ENCODE measurements at places on chromosomes 4 and X.

- no peak for DNase-seq
Measured at GRCh38 chr4:88870428-88870827, 172.8 kb upstream of the NAP1L5 start.

DNA sequence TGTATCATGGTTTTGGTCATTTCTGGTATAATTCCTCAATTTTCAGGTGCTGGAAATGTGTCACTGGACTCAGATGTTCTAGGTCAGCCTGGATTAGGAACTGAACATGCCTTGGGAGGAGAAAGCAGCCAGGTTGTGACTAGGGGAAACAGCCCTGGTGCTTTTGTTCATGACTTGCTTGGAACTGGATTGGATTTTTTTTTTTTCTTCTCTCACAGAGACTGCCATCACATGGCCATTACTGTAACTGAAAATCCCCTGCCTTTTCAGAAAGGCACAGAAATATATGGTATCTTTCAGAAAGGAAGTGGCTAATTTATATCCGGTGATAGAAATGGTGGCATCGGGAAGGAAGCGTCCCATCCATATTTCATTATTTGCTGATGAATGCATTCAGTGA, 34.6 kb downstream of the SEPTIN11 start:
- no peak for DNase-seq

GRCh38 chrX:57447856-57448255, 144.0 kb upstream of the ZXDB start:
- DNase-seq = no peak

DNA sequence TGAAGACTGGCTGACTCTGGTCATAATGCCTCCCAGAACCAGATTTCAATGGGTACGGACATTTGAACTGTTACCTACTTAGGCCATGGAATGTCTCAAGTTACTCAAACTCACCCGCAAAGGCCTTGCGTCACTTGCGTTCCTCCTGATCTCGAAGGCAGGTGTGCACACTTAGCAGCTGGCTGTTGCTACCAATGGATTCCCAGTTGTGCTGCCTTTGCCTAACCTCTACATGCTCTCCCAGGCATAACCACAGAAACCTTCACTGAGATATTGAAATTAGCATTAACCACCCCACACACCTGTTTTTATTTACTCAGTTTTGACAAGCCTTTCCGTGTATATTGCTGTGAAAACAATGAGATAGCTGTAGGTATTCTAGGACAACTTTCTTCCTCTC, 2.8 kb downstream of the ERVMER34-1 start:
- no peak for DNase-seq

- peak; percentile 17 for DNase-seq
Measured at GRCh38 chr4:138953961-138954371, 61.6 kb upstream of the NOCT start.

DNA sequence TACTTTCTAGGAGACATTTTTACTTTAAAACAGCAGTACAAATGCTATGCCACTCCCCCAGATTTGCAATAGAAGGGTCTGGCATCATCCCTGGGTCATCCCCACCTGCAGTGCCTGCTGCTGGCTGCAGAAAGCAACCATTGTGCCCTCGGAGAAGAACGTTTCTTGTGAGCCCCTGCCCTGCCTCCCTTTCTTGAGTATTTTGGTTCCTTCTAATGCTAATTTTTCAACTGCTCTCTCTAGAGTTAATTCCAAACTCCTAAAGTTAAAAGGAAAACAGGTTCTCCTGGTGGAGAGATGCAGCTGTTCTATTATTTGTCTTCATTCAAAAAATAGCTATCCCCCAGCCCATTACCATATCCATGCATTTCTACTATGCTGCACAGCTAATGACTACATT, 107.1 kb downstream of the IDS start:
- DNase-seq = no peak

- DNase-seq = peak; percentile 3
Measured at GRCh38 chrX:49754233-49754857, 58.6 kb upstream of the PAGE1 start.

- no peak for DNase-seq
Measured at GRCh38 chr4:152431291-152431690, 104.6 kb downstream of the FBXW7 start.

DNA sequence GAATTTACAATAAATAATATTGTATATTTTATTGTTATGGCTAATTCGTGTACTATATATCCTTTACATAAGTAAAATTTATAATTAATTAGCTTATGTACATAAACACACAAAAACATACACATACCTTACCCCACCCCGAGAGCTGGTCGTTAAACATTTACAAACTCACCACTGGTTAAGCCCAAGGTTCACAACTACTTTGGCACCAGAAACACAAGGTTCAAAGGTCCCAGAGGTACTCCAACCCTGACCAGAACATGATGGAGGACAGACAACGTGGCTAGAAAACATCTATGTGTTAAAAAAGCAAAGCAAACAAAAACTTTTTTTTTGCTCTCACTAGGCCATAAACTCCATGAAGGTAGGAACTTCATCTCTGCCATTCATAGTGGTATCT, 37.7 kb downstream of the SLC25A5 start:
- no peak for DNase-seq

GRCh38 chr4:89619206-89619962, 217.6 kb downstream of the SNCA start:
- DNase-seq = no peak

GRCh38 chr4:156378033-156378665, 424.5 kb upstream of the CTSO start:
- peak; percentile 34 for DNase-seq

DNA sequence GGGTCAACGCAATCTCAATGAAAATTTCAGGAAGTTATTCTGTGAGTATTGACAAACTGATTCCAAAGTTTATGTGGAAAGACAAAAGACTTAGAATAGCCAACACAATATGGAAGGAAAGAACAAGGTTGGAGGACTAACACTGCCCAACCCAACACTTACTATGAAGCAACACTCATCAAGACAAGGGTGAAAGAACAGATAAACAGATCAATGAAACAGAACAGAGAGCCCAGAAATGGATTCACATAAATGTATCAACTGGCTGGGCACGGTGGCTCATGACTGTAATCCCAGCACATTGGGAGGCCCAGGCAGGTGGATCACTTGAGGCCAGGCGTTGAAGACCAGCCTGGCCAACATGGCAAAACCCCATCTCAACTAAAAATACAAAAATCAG, 41.2 kb downstream of the FRYL start:
- DNase-seq = no peak

DNA sequence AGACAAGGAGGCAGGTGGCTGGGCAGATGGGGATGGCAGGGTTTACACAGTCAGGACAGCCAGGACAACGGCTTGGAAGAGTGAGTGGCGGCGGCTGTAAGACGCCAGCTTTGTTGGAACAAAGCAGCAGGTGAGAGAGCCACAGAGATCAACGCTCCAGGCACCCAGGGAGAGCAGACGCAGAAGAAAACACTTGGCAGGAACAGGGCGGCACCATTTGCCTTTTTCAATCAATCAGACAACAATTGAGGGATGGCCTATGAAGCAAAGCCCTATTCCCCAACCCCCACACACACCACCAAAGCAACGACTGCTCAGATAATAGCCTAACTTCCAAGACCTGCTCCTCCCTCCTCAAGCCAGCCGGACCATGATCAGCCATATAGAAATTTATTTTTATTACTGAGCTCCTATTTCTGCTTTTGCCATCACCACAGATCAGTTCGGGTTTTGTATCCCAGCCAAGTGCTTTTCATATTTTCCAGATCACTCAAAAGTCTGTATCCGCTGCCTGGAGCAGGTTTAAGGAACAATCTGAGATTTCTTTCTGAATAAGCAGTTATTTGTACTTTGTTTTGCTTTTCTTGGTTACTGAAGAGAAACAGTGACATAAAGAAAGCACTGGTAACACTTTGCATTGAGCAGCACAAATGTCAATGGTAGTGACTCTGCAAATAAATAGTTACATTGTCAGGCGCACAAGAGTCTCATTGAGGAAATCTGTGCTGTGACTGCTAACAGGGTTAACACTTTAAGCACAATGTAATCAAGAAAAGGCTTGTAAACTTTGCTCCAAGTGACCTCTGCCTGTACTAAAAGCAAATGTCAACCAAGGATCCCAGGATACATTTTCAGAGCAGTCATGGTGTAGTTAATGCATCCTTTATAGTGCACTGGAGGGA, 81.8 kb upstream of the RBPJ start:
- DNase-seq = no peak

DNA sequence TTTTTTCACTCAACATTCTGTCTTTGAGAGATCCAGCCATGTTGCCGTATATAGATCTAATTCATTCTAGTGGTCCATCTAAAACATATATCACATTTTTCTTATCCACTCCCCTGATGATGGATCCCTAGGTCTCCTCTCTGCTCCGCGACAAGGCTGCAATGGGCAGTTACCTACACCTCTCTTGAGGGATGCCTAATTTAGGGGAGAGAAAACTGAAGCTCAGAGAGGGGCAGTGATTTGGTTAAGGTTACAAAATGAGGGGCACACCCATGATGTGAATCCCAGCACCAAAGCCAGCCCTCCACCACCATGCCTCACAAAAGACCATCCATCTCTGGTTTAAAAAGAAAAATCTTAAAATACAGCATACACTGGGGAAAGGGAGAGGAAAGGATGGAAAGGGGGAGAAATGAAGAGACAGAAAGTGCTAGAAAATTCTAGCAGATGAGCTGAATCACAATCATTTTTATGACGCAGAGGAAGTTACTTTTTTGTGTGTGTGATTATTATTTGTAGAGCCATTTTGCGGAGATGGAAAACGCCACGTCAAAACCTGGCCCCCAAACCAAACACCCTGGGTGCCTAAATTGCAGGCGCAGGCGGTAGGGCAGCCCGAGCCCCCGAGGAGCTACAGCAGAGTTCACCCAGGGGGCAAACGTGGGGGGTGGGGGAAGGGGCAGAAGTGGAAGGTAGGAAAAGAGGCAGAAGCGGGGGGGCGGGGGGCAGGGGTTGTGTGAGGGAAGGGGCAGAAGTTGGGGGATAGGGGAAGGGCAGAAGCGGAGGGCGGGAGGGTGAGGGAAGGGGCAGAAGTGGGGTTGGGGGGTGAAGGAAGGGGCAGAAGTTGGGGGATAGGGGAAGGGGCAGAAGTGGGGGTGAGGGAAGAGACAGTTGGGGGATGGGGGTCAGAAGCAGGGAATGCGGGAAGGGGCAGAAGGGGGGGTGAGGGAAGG, 1.3 kb upstream of the TSPYL2 start:
- DNase-seq = no peak

DNA sequence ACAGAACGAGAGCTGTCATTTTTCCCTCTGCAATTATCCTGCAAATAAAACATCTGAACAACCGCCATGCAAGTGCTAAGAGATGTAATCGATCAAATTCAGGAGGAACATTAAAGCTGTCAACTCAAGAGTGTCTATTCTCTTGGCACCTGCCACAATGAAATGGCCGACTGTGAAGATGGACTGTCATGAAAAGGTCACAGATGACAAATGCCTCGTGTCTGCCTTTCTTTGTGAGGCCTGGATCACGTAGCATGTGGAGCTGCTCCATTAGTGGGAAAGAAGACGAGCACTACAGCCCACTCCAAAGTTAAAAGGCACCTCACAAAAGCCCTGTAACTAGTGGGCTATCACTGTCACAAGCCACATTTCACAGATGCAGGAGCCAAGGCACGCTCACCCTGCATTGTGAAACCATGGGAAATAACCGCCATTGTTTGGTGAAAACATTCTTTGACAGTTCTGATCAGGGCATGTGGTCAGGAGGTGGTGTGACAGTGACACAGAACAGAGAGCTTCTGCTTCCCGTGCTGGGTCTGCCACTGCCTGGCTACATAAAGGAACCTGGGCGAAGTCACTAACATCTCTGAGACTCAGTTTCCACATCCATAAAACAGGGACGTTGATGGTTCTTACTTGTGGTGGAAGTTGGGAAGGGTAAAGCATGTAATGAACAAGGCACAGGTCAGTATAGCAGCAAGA, 98.9 kb downstream of the EVC2 start:
- DNase-seq = no peak

- no peak for DNase-seq
Measured at GRCh38 chr4:157012296-157012695, 40.7 kb upstream of the PDGFC start.

GRCh38 chrX:134735015-134735414, 76.7 kb upstream of the PLAC1 start:
- DNase-seq = no peak

GRCh38 chr4:40204507-40205258, 7.9 kb downstream of the RHOH start:
- DNase-seq = no peak

GRCh38 chr4:42655921-42656678, 805 bp downstream of the ATP8A1 start:
- no peak for DNase-seq

- DNase-seq = no peak
Measured at GRCh38 chrX:145843146-145843904, 25.7 kb downstream of the SLITRK2 start.

DNA sequence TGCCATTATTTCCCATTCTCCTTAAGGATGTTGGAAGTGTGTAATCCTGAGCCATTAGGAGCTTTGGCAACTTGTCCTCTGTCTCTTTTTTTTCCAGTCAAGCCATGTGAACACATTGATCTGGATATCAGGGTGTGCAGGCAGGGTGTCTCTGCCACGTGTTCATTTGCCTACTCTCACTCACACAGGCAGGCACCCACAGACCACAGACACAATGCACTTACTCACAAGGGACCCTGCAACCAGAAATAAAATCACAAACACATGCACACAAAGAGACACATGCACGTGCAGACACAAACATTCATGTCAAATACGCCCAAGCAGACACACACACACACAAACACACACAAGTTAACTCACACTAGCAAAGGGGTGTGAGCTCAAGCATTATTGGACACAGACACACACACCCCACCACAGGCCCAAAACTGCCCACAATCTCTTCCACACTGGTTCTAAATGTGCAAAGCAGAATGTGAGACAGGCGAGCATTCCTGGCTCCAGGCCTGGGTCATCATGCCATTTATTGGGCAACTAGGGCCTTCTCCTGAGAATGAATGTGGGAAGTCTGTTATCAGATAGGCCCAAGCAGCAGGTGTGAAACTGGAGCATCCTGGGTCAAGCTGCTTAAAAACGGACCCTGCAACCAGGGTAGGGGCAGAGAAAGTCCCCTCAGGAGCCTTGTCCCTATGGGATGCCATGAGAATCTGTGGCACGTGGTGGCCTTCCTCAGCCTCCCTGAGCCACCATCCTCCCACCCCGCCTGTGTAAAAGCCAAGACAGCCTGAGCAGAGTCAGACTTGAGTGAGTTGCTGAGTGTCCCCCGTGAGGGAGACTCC, 63.4 kb downstream of the NBDY start:
- no peak for DNase-seq
